ENCODE measurements at places on chromosomes 4 and X. TPM values are rescaled to one million over a fixed set of nuclear protein-coding genes. Genes with fewer than 3 reads are reported as not detected.
A peak's percentile ranks its signal among the peaks of the same experiment; 100 is the strongest.

SPATA18 gene
- total RNA-seq, result not detected

NKX6-1 gene
- 0.86 TPM for total RNA-seq

CXXC4 gene
- total RNA-seq, result not detected

SLC6A14 gene
- not detected for total RNA-seq

UGT2B7 gene
- total RNA-seq, result 0.57 TPM

PCDH11X gene
- not detected for total RNA-seq

GRCh38 chr4:172543249-172543648 lies 625.4 kb upstream of the GALNT7 start:
- no peak for DNase-seq

GRCh38 chr4:125626946-125627345 lies 312.2 kb downstream of the FAT4 start:
- no peak for DNase-seq

DNA sequence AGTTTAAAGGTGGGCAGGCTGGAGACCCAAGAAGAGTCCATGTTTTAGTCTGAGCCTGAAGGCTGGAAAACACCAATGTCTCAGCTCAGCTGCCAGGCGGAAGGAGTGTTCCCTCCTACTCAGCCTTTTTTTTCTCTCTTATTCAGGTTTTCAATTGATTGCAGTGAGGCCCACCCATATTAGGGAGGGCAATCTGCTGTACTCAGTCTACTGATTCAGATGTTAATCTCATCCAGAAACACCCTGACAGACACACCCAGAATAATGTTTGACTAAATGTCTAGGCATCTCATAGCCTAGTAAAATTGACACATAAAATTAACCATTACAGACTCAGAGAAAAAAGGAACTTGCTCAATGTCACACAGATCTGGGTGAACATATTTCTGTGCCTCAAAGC lies 347.1 kb downstream of the GBA3 start:
- no peak for DNase-seq

GRCh38 chr4:150585611-150586010 lies 3.7 kb downstream of the MAB21L2 start:
- no peak for DNase-seq

- DNase-seq, result peak; percentile 81
Measured at GRCh38 chr4:147590249-147590920, 26.8 kb upstream of the TMEM184C start.

GRCh38 chrX:51837451-51837850 lies 56.0 kb upstream of the MAGED1 start:
- no peak for DNase-seq

DNA sequence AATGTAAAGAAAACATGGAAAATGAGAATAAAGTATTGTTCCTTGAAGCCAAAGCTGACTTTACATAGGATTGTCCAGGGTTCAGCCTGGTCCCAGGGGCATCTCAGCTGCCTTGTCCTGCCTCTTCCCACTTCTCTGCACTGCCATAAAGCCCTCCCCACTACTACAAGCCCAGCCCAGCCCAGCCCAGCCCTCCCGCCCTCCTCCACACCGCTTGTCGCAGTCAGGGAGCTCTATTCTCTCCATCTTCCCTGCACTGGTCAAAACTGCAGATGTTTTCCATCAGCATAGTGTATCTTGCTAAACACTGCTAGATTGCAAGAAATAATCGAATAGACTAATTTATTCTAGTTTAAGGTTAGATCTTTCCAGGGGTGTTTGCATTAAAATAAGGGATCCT lies 100.3 kb downstream of the TENM3 start:
- DNase-seq, result no peak

- DNase-seq, result peak; percentile 37
Measured at GRCh38 chrX:34578237-34578636, 78.8 kb downstream of the TMEM47 start.

DNA sequence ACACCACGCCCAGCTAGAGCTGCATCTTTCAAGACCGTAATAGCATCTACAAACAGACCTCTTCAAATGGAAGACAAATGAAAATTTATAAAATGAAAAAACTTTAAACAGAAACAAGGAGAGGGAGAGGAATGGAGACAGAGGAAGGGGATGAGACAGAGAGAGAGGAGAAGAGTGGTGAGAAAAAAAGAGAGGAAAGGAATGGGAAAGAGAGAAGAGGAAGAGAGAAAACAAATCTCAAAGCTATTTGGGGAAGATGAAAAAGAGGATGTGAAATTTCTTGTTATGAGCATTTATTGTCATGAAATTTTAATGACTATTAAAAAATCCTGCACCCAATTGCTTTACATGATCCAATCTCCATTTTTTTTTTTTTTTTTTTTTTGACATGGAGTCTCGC lies 726.9 kb downstream of the GRID2 start:
- no peak for DNase-seq

DNA sequence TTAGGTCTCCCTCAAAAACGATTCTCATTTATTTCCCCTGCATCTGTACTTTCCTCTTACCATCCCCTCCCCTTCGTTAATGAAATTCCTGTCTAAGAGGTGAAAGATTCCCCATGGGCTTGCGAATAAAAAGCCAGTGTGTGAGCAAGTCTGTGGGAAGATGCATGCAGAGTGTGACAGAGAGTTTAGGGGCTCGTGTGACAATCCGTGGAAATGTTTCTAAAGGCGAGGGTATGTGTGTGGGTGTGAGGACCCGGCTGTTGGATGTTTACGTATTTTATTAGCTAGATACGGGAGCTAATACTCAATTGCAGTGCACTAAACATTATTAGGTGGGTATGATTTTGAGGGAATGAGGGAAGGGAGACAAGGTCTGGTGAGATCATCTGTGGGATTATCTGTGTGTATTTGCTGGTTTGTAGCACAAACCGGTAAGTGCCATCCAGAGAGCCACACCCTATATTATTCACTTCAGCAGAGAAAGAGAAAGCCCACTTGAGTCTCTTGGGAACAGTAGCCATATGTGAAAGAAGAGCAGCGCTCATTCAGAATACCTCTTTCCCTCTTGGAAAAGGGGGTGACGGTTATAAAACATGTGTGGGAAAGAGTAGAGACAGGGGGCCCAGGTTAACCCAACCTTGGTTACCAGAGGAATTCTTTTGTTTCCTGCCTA lies 893 bp upstream of the HOPX start:
- no peak for DNase-seq

DNA sequence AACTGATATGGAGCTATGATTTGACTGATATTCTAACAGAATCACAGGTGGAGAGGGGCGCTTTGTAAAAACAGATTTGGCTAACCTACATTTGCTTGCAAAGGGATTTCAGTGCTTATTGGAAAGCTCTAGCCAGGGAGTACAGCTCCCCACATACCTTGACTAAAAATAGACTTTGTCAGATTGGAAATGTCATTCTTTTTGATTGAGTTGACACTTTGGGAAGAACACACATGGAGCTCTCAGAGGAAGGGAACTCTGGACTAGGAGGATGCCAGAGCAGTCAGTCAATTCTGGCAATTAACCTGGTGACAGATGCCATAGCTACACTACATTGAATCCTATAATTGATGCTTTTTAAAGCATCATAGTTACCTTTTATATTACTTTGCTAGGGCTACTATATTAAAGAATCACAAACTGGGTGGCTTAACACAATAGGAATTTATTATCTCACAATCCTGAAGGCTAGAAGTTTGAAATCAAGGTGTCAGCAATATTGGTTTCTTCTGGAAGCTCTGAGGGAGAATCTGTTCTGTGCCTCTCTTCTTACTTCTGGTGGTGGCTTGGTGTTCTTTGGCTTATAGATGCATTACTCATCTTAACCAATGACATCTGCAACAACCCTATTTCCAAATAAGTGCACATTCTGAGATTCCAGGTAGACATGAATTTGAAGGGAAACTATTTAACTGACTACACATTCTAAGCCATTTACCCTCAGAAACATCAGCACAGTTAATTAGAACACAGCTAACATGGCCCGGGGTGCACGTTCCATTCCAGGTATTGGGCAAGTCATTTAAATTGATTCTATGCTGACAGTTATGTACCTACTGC lies 8.4 kb upstream of the HERC3 start:
- no peak for DNase-seq

DNA sequence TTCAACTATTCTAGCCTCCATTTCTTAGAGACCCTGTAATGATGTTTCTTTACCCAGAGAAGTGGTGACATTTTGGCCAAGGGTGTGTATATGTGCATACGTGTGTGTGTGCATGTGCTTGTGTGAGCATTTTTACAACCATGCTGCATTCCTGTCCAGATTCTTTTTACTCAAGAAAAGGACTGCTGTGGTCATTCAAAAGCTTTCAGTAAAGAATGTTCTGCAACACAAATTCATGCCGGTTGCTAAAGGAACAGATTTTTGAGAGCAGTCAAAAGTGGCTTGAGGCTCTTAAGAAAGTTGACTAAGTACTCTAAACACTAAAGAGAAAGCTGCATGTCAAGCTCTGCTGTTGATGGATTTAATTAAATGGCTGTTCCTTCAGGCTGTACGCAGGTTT lies 65.0 kb upstream of the FMR1 start:
- DNase-seq, result no peak

GRCh38 chr4:143404555-143404954 lies 67.9 kb downstream of the GAB1 start:
- no peak for DNase-seq

DNA sequence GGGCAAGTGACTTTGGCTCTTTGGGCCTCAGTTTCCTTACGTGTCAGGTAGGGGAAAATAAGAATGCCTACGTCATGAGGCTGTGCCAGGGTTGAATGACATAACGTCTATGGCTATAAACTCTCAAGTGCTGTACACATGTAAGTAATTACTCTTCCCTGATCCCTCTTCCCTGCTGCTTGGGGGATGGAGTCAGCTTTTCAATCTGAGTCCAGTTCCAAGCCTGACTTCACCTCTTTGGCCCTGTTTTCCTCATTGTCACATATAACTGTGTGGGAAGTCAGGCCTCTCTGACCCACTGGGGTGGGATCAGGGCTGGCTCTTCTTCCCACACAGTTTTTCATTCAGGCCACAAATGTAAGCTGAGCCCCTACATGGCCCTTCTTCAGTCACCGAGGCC lies 11.4 kb upstream of the CITED1 start:
- no peak for DNase-seq

GRCh38 chrX:123361371-123361770 lies 177.3 kb downstream of the GRIA3 start:
- DNase-seq, result no peak

DNA sequence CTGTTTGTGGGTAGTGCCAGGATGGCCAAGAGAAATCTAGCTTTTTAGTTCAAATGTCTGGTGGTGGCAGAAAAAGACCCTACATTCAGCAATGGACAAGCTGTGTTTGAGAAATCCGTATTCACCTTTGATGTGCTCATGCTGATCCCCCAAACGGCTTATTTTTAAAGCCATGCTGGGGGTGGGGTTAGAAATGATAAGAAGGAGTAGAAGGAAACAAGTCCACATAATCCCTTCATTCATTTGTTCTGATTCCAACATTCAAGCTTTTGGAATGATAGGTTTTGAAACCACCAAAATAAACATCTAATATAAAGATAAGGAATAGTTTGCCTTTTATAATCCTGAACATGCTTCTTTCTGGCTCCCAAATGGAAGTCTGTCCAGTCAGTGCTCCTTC lies 92.0 kb upstream of the DKK2 start:
- no peak for DNase-seq

GRCh38 chr4:4426511-4427120 lies 39.7 kb downstream of the NSG1 start:
- DNase-seq, result no peak

GRCh38 chr4:87026800-87027495 lies 92.1 kb downstream of the AFF1 start:
- no peak for DNase-seq

GRCh38 chr4:13917015-13917414 lies 289.5 kb upstream of the BOD1L1 start:
- DNase-seq, result peak; percentile 93

DNA sequence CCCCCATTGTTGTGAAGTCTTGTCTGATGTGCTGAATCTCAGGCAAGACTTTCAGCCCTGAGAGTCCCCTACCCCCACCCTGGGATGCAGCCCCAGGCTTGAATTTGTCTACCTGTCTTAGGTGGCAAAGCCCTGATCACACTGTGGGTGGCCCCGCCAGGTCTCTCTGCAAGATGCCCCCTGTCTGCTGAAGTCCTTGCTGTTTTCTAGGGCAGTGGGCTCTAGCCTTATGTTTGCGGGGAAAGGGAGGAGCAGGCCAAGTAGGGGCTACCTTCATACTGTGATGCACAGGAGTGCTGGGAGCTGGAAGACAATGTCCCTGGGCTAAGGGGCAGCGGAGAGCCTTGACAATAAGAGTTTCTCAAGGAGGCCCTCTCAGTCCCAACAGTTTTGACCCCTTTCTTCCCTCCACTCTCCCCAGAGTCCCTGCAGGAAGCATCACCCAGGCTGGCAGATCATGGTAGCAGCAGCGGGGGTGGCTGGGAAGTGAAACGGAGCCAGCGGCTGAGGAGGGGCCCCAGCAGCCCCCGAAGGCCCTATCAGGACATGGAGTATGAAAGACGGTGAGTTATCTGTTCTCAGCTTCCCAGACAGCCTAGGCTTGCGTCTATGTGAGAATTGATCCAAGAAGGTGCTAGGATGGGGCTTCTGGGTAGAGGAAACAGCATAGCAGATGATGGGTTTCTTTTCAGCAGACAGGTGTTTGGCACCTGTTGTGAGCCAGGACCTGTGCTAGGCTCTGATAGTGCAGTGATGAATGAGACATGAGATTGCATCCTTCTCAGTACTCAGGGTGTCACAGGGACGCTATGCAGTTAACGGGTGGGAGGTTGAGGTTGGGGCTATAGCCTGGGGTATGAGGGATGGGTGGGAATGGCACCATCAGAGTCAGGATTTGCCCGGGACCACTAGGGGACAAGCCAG lies 2.2 kb downstream of the RBM10 start:
- DNase-seq, result no peak

DNA sequence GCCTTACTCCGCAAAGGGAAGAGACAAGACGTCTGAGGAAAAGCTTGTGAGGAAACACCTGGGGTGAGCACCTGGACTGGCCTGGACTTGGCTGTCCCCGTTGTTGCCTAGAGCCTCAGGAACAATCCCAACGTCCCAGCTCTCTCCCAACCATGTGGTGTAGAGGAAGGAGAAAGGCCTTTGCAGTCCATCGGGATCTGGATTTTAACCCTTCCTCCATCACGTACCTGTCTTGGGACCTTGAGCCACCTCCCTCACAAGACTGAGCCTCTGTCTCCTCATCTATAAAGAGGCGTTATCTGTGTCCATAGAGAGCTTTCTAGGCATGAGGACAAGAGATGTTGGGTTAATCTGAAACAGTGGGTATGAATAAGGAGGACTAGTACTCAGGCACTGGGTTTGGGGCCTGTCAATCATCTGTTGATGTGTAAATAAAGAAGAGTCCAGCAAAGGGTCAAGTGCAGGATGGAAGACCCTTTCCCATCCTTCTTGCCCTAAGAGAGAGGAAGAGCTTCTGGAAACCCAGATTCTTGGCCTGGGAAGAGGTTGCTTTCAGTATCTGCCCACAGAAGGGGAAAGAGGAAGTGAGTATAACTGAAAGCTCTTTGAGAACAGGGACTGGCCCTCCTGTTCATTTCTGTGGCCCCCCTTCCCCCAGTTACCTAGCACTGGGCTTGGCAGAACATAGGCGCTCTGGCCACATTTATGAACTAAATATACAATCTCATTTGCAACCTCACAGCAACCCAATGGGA lies 137.1 kb downstream of the PJA1 start:
- no peak for DNase-seq

Data from LHCN-M2 (cell line).